ENCODE measurements at places on chromosomes 1 and 21.

GRCh38 chr1:15510611-15511405, 13.2 kb downstream of the CASP9 start:
- DNase-seq: no peak

- DNase-seq: peak; percentile 95
Measured at GRCh38 chr1:12618965-12619791, 1.2 kb upstream of the DHRS3 start.

GRCh38 chr21:26020510-26020909, 150.1 kb downstream of the APP start:
- DNase-seq: no peak

GRCh38 chr1:91827459-91828321, 58.3 kb downstream of the TGFBR3 start:
- no peak for DNase-seq

DNA sequence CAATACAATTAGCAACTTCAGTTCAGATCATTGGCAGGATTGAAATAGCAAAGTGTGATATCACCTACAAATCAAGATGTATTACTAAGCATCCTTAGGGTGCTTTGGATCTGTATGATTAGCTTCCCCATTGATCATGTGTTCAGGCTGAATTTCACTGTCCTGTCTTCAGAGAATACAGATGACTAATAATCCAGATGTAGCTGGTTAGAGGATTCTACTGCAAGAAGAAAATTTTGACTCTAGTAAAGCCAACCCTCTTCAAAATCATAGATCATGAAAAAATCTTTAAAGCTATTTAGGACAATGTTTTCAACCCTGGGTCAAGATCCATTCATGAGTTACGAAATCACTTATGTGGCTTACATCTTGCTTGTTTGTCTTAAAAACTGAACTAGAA, 184.4 kb downstream of the PTGER3 start:
- DNase-seq: no peak
